Hindlimb muscle (tissue), 1 donor: ENCODE measurements at places on chromosomes 6 and 20.
A peak's percentile ranks its signal among the peaks of the same experiment; 100 is the strongest.

DNA sequence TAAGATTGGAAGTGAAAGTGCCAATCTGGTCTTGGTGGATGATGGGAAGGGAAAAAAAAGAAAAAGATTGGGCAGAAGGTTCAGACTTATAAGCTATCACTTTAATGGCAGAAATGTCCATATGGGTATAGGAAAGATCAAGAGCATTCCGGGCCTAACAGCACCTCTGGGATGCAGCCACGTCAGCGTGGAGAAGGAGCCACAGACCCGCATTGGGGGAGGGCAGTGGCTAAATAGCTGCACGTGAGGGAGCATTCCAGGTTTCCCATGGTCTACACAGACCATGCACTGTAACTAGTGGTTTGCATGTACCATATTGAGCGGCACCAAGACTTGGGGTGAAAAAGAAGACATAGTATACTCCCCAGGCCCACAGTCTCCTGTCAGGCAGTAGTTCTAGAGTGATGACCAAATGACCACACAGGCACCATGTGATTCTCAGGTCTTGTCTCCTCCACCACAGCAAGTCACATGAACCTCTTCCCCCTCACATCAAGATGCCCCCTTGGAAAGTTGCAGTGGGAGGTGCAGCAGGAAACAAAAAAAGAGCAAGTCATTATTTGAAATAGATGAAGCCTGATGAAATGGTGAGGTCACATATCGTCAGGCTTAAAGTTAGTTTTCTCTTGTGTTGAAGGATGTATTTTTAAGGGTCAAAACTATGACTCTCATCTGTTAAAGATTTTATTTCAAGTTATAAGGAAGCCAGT is 94.4 kb upstream of the TNFAIP3 start:
- DNase-seq: no peak

DNA sequence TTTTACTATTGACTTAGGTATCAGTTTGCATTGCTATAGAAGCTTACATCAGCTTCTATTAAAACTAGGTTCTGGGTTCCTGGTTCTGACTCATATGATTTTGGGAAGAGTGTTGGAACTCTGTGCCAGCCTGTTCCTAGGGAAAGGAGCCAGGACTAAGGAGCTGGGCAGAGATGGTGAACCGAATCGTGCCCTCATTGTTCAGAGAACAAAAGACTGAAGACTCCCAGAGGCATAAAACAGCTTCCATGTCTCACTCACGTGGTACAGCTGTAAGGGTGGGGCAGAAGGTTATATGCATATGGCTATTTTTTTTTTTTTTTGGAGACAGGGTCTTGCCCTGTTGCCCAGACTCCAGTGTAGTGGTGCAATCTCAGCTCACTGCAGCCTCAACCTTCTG is 89.1 kb upstream of the THBS2 start:
- DNase-seq: no peak

DNA sequence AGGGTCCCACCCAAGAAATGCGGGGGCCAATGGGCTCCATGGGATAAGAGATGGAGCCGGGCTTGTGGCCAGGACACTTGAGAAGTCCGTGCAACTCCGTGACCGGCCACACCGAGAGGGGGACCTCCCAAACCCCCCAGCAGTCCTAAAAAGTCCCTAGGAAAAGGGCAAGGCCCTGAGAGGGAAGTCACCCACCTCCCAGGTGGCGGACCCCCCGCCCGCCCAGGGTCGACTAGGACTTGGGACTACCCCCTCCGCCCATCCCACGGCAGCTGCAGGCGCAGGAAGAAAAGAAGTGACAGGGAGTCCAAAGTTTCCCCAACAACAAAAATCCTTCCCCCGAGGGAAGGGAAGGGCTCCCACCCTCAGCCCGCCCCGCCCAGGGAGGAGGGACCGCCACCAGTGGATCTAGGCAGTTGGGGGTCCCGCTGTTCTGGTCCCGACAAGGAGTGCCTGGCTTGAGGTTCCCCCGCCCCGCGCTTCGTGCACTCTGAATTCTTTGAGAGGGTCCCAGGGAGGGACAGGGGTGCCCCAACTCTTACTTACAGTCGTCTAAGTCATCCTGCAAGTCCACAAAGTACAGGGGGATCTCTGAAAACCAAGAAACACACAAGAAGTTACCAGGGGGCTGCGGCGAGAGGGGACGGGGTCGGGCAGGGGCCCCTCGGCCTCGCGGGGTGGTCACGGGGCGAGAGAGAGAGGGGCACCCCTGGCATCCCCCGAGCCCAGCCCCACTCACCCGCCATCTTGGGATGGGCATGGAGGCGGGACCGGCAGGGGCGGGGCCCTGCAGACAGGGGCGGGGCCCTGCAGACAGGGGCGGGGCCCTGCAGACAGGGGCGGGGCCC is 611 bp upstream of the RAB22A start:
- DNase-seq: peak; percentile 45

- DNase-seq: no peak
Measured at GRCh38 chr20:47540443-47541354, 39.0 kb downstream of the NCOA3 start.

GRCh38 chr6:113707194-113707593 is 150.0 kb upstream of the MARCKS start:
- DNase-seq: no peak

DNA sequence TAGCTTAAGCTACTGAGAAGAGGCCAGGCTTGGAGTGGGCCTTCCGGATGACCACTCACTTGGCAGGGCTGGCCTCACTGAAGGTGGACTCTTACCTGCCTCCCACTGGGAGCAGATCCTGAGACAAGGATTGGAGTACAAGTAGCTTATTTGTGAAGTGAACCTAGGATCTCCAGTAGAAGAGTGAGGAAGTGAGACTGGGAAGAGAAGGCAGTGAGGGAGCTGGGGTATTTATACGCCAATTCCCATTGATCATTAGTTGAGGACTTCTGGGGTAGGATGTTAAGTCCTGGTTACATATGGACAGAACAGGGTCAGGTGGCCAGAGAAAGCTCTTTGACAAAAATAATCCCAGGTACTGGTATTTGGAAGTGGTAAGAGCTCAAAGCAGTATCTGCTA is 32.3 kb upstream of the RNF24 start:
- no peak for DNase-seq

- DNase-seq: no peak
Measured at GRCh38 chr6:129667621-129668020, 42.4 kb downstream of the ARHGAP18 start.

GRCh38 chr6:158057213-158057987 is 75.7 kb downstream of the SYNJ2 start:
- DNase-seq: no peak

- DNase-seq: no peak
Measured at GRCh38 chr20:33431797-33432381, 11.7 kb downstream of the SNTA1 start.

DNA sequence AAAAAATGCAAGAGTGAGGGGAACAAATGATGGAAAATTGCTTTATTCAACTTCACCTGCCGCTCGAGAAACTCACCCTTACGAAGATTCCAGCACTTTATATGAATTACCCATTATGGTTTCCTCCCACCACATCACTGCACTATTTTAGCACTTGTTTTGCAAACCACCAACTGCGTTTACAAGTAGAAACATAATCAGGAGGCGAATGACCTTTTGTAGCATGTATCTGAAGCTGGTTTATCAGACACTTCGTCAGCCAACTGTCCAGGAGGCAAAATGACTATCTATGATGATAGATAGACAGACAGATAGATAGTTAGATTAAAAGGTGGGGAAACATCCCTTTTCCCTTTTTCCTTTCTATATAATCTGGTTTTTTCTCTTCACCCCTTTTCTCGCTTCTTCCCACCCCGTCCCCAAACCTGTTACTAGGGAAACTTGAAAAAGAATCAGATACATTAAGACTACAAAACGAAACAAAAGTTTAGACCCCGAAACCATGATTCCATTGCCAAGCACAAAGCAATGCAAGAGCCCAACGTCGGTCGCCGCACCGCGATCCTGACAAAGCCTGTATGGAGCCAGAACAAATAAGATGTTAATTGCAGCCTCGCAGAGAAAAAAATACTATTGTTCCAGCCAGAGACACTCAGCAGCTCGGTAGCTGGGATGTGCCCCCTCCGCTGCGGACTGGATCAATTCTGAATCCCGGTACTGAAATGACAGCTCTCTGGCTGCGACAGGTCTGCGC is 933 bp upstream of the ADGRB3 start:
- DNase-seq: no peak

DNA sequence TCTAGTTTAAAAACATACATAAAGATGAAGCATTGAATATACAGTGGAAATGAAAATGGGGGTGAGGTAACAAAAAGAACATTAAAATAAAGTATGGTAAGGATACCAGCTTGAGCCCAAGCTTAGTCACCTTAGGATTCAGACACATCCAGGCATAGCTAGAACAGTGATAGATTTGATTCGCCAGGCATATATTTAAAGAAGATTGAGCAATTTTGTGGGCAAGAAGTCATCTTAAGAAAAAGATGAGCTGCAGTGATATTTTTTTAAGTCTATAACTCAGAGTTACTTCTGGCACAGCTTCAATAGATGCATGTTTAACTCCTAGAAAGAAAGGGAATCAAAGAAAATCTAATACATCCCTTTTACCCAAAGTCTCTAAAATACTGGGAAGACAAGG is 97.9 kb downstream of the BMP5 start:
- no peak for DNase-seq

GRCh38 chr6:40848868-40849514 is 190.0 kb downstream of the UNC5CL start:
- DNase-seq: no peak

DNA sequence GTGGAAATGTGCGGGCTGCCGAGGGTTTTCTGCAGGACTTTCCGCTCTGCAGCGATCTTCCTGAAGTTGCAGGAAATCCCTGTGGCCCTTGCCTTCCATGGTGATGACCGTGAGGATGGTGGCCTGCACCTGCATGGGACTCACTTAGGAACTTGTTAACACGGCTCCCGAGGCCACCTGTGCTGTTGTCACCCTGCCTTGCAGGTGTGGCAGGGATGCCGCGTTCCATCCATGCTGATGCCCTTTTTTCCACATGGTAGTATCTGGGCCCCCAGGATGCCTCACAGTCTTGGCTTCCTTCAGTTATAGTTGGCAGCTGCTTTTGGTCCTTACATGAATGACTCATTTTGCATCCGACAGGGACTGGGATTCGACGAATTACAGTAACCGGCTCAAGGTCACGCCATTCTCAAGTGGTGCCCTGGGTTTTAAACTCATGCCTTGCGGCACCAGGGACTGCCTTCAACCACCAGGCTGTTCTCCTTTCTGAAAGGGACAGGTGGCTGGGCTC is 37.2 kb downstream of the SYNJ2 start:
- DNase-seq: no peak

DNA sequence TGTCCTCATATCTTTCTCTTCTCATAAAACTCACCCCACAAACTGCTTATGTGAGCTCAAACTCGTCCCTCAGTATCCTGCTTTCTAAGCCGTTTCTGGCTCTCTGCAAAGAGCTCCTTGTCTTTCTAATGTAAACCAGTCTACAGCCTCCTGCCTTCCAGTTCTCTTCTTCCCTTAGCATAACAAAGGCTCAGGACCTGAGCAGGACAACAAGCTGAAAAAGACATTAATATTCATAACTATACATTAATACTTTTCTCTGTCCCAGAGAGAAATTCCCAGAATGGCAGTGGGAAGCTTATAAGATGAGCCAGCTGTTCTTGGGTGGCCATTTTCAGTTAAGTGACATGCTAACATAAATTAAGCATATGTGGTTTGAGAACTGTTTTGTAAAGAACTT is 207.0 kb upstream of the TCF21 start:
- no peak for DNase-seq

GRCh38 chr6:21680611-21681010 is 87.1 kb downstream of the SOX4 start:
- no peak for DNase-seq

DNA sequence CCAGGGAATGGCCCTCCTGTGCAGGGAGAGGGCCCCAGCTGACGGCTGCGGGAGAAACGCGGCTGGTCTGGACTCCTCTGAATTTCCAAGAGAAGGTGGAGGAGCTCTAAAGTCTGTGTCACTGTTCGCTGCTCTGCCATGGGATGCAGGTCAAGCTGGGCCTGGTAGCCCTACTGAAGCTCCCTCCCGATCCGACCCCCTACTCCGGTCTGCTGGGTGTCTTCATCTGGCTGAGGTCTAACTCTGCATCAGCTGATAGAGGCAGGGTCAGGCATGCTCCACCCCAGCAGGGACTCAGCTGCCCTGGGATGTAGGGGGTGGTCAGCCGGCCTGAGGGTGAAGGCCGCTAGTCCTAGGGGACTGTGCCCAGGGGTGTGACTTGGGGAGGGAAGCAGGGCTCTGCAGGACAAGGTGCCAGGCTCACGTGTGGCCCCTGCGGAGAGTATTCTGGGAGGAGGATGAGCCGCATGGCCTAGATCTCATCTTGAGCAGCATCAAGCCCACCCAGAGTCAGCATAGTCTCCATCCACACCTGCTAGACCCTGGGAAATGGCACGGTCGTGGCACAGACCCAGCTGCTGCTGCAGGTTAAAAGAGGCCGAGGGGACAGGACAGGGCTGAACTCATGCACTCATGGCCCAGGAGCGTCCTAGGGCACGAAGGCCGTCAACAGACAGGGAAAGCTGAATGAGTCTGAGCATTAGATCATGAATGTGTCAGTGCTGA is 1.4 kb downstream of the CST3 start:
- DNase-seq: no peak

DNA sequence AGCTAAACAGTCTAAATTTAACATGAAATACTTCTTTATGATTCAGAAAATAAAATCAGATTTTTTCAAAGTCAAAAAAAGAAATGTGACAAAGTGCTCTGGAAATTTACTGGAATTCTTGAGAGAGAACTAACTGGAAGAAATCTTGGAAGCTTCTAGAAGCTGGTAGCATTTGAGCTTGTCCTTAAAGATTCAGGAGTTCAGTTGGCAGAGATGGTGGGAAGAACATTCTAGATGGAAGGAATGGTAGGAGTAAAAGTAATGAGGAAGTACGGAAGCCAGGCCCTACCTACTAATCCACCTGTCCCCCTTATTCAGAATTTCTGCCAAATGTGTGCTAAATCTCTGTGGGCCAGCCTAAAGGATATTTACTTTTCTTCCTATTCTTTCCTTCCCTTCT is 21.2 kb downstream of the RALY start:
- DNase-seq: no peak

DNA sequence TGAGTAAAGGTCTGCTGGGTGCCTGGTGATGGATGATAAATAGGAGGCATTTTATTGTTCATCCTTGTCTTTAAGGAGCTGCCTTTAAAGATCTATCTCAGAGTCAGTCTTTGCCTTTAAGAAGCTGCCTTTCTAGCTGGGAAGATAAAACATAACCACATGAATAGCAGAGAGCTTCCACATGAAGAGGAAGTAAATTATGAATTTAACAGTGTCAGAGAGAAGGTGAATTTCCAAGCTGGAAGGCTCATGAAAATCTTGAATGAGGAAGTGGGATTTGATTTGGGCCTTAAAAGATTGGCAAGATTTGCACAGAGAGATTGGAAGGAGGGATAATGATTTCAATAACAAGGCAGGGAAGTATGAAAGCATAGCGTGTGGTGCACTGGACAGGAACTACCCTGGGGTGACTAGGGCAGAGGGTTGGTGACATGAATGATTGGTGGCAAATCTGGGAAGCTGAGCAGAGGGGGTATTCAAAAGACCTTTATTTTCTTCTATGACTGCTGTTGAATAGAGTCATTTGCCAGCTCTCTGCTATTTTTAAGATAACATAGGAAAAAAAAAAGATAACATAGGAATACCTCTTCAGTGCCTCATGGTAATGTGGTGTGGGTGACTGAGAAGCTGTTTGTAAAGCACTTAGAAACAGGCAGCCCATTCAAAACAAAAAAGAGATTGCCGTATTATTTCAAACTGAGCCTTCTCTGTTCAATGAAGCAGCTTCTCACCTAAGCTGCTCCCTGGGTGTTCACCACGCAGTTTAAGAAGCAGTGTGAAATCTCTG is 591.6 kb downstream of the PKHD1 start:
- DNase-seq: no peak
